ENCODE measurements at places on chromosomes 12 and 14.

DNA sequence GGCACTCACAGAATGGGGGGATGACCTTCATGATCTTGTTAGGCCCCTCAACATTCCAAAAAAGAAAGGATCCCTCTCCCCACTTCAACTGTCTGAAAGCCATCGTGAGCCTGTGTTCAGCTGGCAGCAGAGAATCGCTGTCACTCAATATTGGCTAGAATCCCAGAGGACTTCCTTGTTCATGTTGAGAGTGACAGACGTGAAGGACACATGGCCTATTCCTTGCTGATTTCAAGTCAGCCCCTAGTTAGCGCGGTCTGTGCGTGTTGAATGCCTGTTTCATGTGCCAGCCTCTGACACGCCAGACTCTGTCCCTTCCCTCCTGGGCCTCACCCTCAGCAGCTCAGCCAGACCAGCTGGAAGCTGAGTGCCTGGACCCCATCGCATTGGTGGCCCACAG is 43.1 kb downstream of the DNAH10 start:
- no peak for DNase-seq

- DNase-seq = no peak
Measured at GRCh38 chr14:103946975-103947374, 4.6 kb upstream of the RD3L start.

GRCh38 chr12:106074361-106074705 is 64.4 kb downstream of the NUAK1 start:
- no peak for DNase-seq

DNA sequence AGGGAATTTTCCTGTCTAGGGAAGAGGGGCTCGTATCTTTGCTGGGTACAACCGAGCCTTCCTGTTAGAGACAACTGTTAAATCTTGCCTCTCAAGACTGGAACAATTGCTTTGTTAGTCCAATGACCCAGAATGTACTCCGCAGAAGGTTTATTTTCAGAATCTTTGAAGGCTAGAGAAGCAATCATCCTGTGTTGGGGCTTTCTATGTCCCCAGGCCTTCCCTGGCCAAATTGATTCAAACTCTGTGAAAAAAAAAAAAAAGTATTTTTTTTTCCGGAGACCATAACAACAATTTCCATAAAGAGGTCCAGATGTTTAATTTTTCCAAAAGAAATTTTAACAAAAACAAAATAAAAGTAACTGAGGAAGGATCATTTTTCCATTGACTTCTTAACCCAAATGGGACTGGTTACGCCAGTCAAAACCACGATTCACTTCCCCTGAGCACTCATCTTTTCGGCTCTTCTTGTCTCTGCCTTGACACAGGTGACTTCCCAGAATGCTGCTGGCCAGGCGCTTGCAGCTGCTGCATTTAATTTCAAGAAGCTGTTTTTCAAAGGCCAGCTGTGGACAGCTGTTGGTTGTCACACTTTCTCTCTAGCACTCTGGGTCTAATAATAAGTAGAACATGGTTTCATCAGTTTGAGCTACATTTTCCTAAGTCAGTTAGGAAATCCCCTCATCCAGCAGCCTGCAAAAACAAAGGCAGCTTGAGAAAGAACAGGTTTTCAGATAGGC is 81.6 kb upstream of the MANSC4 start:
- no peak for DNase-seq

GRCh38 chr12:105956662-105957457 is 181.9 kb downstream of the NUAK1 start:
- DNase-seq = no peak

DNA sequence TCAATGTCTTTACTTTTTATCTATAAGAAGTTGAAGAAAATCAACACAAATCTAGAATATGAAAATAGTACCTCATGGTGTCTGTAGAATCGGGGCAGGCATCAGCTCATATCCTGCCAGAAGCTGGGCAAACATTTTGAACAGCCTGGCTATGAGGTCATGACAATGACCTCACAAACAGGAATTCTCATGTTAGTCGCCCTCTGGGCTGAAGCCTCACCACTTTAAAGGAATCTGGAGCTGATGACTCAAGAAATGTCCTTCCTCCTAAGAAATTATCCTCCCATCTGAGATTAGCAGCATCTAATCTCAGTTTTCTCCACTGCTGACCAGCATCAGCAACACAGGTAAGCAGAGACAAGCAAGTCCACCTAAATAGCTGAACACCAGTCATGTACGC is 27.1 kb downstream of the CLIP1 start:
- no peak for DNase-seq

- DNase-seq = no peak
Measured at GRCh38 chr12:106345746-106346145, 11.8 kb upstream of the POLR3B start.

DNA sequence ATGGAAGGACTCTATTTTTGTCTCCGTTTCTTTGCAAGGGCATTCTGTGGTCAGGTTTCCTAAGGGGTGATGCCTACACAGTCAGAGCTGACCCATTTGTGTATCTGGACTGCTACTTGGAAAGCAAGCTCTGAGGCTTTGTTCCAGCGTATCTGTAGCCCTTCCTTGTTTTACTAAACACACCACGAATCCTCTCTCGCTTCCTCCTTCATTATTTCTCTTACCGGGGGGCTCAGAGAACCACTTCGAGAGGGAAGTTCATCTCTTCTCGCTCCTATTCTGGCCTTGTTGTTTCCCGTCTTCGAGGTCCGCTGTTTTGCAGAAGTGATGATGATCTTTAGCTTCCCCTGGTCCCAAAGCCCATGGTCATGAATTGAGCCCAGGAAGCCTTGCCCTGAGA is 164.7 kb downstream of the SSPN start:
- DNase-seq = no peak

DNA sequence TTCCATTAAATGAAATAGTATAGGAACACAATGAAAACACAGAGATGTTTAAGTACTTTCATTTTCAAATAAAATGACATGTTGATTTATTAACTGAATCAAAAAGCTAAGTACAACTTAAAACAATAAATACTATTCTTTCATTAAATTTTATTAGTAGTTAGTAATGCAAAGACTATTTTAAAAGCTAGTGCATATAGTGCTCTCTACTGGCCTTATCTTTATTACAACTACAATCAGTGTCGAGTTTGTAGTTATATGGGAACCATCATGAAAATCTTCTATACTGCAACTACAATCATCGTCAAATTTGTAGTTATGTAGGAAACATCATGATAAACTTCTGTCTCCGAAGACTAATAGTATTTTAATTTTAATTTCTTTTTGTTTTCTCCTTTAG is 8.9 kb upstream of the LIN7A start:
- no peak for DNase-seq

DNA sequence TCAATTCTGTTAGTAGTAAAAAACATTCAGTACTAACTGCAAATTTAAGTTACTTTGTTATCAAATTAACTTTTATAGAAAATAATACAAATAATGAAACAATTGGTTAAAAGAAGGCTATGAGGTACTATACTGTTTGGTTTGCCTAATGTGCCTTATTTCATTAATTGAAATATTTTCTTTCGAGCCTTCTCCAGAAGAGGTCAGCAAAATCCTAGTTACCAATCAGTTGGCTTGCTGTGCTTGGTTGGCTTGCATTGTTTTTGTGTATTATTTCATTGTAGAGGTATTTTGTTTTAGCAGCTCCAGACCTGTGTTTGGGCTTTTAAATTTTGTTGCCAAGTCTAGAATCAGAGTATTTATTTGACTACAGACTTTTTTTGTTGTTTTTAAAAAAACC is 68.5 kb downstream of the AEBP2 start:
- no peak for DNase-seq

DNA sequence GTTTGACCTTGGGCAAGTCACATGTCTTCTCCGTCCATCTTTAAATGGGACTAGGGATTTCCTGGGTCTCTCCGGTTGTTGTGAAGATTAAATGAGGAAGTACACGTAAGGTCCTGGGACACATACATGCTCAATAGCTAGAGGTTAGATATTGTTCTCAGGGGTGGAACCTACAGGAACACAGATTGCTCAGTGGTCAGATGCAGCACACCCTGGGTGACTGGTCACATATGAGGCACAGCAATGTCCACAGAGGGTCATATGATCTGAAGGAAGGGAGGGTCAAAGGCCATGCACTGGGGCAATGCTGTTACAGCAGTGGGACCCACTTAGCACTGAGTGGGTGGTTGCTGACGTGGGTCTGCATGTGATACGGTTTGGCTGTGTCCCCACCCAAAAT is 11.4 kb upstream of the SLC8B1 start:
- no peak for DNase-seq

DNA sequence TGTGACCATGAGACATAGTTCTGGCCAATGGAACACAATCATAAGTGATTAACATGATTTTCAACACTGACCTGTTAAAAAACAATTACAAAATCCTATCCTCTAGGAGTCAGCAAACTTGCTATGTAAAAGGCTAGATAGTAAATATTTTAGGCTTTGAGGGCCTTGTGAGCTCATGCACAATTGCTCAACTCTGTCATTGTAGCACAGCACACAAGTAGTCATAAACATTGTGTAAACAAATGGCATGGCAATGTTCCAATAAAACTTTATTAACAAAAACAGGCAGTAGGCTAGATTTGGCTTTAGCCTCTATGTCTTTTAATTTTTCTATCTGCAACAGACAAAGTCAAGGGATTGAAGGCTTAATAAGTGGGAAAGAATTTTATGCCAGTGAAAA is 350.7 kb downstream of the C12orf50 start:
- DNase-seq = no peak

DNA sequence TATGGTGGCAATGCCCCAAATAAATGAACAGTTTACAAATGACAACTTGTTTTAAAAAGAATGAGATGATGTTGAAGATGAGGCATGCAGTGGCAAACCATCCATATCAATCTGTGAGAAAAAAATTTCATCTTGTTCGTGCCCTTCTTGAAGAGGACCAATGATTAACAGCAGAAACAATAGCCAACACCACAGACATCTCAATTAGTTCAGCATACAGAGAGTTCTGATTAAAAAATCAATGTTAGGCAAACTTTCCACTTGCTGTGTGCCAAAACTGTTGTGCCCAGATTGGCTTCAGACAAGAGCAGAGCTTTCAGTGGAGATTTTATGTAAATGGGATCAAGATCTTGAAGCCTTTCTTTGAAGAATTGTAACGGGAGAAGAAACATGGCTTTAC is 329.9 kb downstream of the BMP4 start:
- no peak for DNase-seq

- no peak for DNase-seq
Measured at GRCh38 chr14:65770681-65771080, 358.2 kb downstream of the FUT8 start.

DNA sequence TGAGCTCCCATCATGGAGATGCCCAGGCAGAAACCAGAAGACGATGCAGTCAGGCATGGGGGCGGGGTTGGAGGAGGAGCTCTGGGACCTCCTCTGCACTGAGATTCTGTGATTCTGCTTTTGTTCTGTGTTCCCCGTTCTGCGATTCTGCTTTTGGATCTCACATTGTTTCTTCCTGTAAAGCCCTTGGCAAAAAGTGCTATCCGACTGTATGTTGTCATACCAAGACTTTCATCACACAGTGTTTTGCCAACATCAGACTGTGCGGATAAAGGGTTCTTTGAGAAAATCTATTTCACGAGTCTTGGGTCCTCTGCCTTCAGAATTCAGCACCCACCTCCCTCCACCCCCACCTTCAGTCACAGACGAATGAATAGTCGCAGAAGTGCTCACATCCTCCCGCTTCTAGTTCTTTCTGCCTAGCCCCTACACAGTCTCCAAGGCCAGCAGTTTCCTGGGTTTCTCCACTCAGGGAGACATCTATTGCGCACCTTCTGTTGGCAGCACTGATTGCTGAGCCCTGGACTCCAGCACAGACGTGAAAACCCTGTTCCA is 24.7 kb upstream of the PWP1 start:
- DNase-seq = no peak

GRCh38 chr12:68580911-68581310 is 29.8 kb upstream of the RAP1B start:
- no peak for DNase-seq

DNA sequence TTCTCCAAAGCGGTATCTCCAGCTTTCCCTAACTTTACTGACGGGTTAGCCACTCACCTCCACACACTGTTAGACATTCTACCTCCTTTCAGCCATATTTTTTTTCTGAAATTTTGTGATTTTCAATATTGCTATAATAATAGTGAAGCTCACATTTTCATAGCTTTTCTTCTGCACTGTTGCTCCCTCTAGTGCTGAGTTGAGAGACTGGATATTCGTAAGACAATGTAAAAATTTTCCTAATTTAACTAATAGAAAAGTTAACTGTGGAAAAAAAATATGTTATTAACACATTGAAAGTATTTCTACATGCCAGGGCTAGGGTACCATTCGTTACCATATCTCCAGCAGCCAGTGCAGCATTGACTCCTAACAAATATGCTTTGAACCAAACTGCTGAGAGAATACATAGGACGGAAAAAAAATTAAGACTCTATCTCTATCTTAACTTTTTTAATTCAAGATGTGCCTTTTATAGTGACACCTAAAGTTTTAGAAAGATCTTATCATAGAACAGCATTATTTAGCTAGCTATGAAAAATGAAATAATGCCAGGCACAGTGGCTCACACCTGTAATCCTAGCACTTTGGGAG is 48.7 kb upstream of the ABCC9 start:
- no peak for DNase-seq

- DNase-seq = no peak
Measured at GRCh38 chr12:78767264-78767981, 97.2 kb upstream of the SYT1 start.

- DNase-seq = peak; percentile 34
Measured at GRCh38 chr14:80959496-80959895, 4.1 kb downstream of the TSHR start.

GRCh38 chr14:33586806-33587205 is 364.1 kb downstream of the EGLN3 start:
- no peak for DNase-seq

DNA sequence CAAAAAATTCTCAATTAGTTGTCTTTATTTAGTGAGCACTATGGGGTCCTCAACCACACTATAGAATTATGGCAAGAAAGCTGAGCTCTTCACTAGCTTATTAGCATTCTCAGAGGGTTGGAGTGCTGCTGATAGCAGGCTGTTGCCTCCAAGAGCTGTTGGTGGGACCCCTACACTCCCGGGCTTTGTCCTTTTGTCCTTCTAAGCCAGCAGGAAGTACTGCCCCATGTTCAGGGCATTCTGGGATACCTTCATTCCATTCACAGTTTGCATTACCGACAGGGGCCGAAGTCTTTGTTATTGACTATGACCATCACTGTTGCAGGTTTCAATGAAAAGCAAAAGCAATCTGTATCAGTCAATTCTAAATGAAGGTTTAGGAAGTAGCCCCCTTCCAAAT is 89.5 kb upstream of the OTX2 start:
- no peak for DNase-seq

DNA sequence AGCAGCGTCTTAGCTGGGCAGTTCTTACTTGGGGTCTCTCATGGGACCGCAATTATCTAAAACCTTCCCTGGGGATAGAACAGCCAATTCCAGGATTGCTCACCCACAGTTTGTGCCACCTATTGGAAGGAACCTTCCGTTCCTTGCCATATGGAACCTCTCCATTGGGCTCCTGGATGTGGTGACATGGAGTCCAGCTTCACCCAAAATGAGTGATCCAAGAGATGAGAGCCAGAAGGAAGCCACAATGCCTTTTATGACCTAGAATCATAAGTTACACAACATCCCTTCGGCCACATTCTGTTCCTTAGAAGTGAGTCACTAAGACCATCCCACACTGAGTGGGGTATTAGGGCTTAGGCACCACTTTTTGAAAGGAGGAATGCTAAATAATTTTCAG is 164.4 kb downstream of the FBXL14 start:
- DNase-seq = no peak

GRCh38 chr12:11761869-11762567 is 112.5 kb downstream of the ETV6 start:
- no peak for DNase-seq
